ENCODE measurements at places on chromosomes 13 and 19.

DNA sequence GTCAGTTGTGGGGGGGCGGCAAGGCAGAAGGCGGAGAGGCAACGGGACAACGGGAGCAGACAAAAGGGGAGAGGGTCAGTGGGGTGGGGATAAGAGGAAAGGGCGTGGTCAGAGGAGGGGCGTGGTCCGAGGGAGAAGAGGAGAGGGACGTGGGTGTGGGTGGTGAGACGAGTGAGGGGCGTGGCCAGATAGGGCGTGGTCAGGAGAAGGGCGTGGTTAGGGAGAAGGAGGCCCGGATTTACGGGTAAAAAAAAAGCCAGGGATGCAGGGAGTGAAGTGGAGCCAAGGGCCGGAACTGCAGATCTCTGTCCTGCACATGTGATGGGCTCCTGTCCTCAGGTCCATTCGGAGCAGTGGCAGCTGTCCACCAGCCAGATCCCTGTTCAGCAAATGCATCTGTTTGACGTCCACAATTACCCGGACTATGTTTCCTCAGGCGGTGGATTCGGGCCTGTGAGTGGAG lies 21.5 kb downstream of the CPT1C start:
- DNase-seq, result peak; percentile 90

GRCh38 chr13:32895296-32895695 lies 120.9 kb upstream of the KL start:
- DNase-seq, result no peak

DNA sequence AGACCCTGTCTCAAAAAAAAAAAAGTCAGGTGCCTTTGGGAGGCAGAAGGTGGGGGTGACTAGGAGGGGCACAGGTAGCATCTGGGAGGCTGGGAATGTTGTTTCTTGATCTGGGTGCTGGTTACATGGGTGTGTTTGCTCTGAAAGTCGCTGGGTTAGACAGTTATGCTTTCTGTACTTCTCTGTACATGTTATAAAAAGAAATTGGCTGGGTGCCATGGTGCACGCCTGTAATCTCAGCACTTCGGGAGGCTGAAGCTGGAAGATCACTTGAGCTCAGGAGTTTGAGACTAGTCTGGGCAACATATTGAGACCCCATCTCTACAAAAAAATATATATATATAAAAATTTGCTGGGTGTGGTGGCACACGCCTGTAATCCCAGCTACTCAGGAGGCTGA lies 15.1 kb downstream of the NOSIP start:
- DNase-seq, result no peak

- DNase-seq, result no peak
These were observed 577 bp downstream of the ZNF181 start for GRCh38 chr19:34734537-34735103.

DNA sequence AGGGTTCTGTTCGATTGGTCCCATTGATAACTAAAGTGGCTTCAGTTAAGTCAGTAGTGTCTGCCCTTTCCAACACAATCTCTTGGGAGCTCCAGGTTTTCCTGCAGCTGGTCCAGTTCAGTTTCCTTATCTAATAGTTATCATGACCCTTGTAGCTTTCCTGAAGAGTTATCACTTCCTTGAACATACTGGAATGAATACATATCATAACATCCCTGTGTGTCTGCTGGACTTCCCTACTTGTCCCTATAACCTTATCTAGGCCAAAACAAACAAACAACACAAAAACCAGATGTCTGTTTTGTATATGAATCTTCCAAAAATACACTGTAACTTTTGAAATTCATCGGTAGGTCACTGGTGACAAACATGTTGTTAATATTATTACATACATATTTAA lies 167.6 kb downstream of the DCT start:
- DNase-seq, result no peak

GRCh38 chr13:68170961-68171360 lies 940.8 kb upstream of the PCDH9 start:
- no peak for DNase-seq

All from RPMI7951 (cell line).